ENCODE measurements at places on chromosomes 2 and 18.

DNA sequence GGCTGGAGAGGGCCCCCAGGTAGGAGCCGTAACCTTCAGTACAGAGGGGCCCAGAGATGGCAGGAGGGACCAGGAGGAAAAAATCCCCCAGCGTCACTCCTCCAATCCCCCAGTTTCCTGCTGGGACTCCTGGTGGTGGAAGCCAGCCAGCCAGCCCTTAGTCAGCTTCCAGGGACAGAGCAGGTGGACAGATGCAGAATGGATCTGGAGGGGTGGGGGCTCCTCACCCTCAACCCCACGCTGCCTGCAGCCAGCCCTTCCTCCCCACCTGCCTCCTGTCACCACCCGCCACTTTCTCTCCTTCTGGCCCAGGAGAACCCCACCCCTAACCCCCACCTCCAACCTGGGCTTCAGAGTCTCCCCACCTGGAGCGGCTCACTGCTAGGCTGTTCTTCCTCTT lies 21.1 kb downstream of the EMX1 start:
- H3K27me3 ChIP-seq: peaks cover 9% of the 10 kb centered on the region
- DNase-seq: no peak
- H3K4me3 ChIP-seq: no peak overlapping the region
- no peak overlapping the region for H3K27ac ChIP-seq
- H3K4me1 ChIP-seq: peaks cover 11% of the 10 kb centered on the region
- H3K36me3 ChIP-seq: peaks cover 8% of the 10 kb centered on the region

- DNase-seq: no peak
- no peak overlapping the region for H3K4me3 ChIP-seq
- H3K27ac ChIP-seq: no peak overlapping the region
- no peaks in the 10 kb centered on the region for H3K36me3 ChIP-seq
Observed at GRCh38 chr18:46859855-46860254, 57.5 kb downstream of the PIAS2 start.

DNA sequence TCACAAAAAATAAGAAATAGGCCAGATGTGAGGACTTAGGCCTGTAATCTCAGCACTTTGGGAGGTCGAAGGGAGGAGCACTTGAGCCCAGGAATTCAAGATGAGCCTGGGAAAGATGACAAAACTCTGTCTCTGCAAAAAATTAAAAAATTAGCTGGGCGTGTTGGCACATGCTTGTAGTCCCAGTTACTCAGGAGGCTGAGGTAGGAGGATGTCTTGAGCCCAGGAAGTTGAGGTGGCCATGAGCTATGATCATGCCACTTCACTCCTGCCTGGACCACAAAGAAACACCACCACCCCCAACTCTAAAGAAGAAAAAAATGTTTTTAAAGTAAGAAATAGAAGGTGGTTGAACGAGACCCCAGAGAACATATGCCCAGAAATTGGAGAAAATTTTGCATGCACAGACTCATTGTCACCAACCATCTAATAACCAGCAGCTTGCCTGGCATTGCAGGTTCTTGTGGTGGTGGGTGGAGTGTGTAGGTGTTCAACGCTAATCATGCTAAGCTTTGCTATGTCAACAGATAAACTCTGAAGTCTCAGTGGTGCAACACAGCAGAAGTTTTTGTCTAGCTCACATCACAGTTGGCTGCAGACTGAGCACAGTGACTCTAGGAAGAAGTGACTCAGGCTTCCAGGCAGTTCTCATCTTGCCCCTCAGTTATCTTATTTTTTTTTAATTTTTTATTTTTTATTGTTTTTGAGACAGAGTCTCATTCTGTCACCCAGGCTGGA lies 18.6 kb downstream of the ARL4C start:
- H3K27me3 ChIP-seq: peaks cover 5% of the 10 kb centered on the region
- H3K4me1 ChIP-seq: no peaks in the 10 kb centered on the region
- no peak overlapping the region for H3K4me3 ChIP-seq
- H3K36me3 ChIP-seq: no peaks in the 10 kb centered on the region

- no peaks in the 10 kb centered on the region for H3K27me3 ChIP-seq
- H3K27ac ChIP-seq: no peak overlapping the region
- no peak overlapping the region for H3K4me3 ChIP-seq
Observed at GRCh38 chr2:16621316-16621715, 44.3 kb downstream of the CYRIA start.

- H3K27me3 ChIP-seq: peaks cover 13% of the 10 kb centered on the region
- peak overlapping the region; percentile 49 for H3K4me3 ChIP-seq
- peak overlapping the region; percentile 81 for H3K27ac ChIP-seq
- no peak for DNase-seq
Observed at GRCh38 chr2:8544171-8544785, 137.6 kb upstream of the ID2 start.

DNA sequence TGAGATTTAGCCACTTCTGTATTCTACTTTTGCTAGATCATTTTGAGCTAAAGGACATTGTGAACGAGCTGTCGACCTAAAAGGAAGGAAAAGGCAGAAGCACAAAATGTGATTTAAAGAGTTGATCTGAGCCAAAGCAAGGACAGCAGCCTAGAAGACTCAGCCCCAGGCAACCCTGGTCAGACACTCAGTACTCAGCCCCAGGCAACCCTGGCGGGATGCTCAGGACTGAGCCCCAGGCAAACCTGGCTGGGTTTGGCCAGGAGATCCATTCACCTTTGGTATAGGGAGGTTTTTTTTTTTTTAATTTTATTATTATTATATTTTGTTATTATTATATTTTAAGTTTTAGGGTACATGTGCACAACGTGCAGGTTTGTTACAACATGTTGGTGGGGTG lies 34.3 kb upstream of the PXDN start:
- peaks cover 29% of the 10 kb centered on the region for H3K4me1 ChIP-seq
- DNase-seq: no peak
- H3K36me3 ChIP-seq: no peaks in the 10 kb centered on the region
- no peak overlapping the region for H3K27ac ChIP-seq

DNA sequence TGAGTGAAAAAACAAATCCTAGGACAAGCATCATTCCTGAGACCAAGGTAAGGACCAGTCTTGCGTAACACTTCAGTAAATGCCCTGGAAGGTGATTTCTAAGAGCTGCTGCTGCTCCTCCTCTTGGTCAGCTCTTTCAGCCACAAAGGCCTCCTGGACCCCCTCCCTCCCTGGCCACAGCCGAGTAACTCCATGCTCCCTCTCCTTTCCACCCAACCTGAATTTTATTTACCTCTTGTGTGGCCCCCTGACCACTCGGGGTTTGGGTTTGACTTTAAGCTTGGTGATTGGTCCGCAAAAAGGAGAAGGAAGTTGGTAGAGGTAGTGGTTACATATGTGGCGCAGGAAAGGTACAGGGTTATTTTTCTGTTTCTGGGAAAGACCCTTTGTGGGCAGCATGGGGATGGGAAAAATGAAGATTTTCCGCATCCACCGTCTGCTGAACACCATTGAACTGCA lies 9.2 kb downstream of the HTRA2 start:
- no peak overlapping the region for H3K4me3 ChIP-seq
- no peak overlapping the region for H3K27ac ChIP-seq
- DNase-seq: no peak
- H3K36me3 ChIP-seq: peaks cover 11% of the 10 kb centered on the region
- H3K4me1 ChIP-seq: no peaks in the 10 kb centered on the region
- H3K27me3 ChIP-seq: peaks cover 2% of the 10 kb centered on the region

Data from glutamatergic neuron (in vitro differentiated cells).